M059J (cell line): ENCODE measurements at places on chromosomes 16 and 17.

- DNase-seq, result no peak
Measured at GRCh38 chr16:50381679-50382440, 13.1 kb upstream of the BRD7 start.

DNA sequence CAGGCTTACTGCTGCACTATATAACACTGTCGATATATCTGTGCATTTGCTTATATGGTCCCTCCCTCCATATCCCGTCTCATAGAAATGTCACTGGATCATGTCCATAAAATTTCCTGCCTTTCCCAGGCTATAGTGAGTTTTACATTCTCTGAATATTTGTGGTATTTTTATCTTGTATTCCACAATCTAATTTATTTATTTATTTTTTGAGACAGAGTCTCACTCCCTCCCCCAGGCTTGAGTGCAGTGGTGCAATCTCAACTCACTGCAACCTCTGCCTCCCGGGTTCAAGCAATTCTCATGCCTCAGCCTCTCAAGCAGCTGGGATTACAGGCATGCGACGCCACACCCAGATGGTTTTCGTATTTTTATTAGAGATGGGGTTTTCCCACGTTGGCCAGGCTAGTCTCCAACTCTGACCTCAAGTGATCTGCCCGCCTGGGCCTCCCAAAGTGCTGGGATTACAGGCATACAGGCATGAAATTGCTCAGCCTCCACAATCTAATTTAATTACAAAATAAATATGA, 12.9 kb downstream of the TRIM37 start:
- DNase-seq, result peak; percentile 90

DNA sequence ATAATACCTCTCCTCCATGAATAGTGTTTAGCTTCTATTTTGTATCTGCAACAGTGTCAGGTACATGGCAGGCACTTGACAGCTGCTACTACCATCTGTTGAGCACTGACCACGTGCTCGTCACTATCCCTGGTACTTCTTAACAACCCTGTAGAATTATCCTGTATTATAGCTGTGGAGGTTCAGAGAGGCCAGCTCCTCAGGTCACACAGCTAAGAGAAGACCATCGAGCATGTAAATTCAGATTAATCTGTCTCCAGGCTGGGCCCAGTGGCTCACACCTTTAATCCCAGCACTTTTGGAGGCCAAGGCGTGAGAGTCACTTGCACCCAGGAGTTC, 26.3 kb downstream of the WSB1 start:
- no peak for DNase-seq

DNA sequence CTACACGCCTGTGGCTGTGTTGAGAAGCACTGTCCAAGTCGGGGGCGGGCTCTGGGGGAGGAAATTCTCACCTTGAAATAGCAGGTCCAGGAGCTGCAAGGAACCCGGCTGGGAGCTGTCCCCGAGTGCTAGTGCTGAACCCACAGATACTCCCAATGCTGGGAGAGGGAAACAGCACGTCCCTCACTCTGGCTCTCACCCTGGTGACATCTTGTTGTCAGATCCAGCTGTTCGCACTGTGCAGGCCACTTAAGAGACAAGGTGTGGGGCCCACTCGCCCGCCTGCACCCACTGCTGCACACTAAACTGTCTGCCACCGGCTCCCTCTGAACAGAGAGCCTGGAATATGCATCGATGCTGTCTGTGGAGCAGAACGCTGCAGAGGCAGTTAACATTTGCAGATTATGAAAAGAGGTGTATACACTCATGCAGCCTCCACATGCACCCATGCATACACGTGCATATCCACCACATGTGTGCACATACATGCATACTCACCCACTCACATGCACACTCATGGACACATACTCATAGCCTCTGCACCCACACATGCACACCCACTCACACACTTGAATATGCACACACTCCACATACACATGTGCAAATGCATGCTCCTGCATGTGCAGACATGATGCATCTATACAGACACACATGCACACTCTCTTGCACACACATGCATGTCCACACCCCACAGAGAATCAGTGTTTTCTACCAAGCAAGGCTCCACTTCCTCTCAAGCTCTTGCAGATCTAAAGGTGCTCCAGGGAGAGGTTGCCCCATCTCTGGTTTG, 42.0 kb downstream of the MGAT5B start:
- DNase-seq, result peak; percentile 22

GRCh38 chr16:47069841-47070584, 73.7 kb downstream of the NETO2 start:
- DNase-seq, result no peak

DNA sequence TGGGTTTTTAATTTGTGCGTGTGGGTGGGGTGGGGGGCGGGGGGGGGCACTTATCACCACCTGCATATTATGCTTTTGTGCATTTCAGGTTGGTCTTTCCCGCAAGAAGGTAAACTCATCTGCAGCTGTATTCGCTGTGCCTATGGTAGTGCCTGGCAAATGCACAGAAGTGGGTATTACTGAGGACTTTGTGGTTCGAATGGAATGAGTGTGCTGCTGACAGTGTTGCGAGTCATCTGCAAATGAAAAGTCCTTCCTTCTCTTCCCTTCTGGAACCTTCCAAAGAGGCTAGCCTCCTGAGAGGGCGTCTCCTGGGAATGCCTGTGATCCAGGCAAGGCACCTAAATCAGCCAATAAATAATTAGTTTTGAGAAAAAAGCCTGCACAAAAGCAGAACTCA, 532.9 kb downstream of the MAF start:
- DNase-seq, result no peak

GRCh38 chr17:7477392-7478275, 1.8 kb downstream of the ZBTB4 start:
- DNase-seq, result peak; percentile 22

DNA sequence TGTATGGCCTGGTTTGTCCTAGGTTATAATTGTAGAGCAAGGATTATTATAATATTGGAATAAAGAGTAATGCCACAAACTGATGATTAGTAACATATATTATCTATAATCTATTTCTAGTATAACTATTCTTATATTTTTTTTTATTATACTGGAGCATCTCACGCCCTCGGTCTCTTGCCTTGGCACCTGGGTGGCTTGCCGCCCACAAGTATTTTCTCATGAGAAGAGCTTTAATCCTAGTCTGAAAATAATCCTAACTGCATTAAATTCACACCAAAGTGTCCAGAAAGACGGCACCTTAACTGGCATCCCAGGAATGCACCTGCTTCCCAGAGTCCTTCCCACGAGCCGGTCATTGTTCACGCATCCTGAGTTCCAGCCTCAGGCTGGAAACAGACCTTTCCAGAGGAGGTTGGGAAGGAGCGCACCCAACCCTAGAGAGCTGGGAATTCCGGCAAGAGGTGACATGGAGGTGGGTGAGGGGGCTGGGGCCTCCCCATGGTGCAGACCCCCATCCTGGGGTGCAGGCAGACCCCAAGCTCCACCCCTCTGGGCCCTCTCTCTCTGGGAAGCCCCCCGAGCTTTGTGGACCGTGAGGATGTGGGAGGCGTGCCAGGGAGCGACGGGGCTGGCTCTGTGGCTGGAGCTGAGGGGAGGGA, 15.9 kb downstream of the CHMP1A start:
- no peak for DNase-seq
